ENCODE measurements at places on chromosomes 6 and 20. TPM values are rescaled to one million over a fixed set of nuclear protein-coding genes. Genes with fewer than 3 reads are reported as not detected.

GRCh38 chr6:151130329-151130728 is 109.4 kb upstream of the AKAP12 start:
- DNase-seq: no peak

Gene WFDC10B
- total RNA-seq: not detected

GRCh38 chr6:154187203-154187602 is 148.2 kb downstream of the OPRM1 start:
- DNase-seq: no peak

DNA sequence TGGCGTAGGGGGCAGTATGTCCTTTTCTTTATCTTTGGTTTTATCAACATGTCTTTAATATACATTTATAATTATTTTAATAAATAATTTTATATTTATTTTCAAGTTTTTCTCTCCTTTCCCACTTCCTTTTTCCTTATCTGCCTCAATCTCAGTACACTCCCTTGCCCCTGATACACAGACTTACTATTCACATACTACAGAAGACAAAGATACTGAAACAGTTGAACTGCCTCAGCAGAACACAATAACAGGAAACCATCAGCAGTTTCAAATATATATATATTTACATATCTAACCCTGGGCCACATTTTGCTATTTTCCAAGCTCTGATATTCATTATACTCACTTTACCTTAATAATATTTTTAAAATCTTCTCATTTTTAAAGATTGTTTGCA is 19.8 kb downstream of the IBTK start:
- DNase-seq: no peak

DNA sequence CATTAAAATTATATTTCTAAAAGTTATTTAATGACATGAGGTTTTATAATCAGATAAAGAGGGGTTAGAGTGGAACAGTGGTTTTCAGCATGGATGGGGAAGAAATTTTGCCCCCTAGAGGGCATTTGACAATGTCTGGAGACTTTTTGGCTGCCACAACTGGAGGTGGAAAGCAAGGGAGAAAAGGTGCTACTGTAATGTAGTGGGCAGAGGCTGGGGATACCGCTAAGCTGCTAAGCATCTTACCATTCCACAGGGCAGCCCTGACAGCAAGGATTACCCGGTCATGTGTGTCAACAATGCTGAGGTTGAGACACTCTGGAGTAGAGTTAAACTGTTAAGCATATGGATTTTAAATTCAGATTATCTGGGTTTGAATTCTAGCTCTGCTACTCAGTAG is 52.9 kb upstream of the FABP7 start:
- no peak for DNase-seq
